ENCODE measurements at places on chromosomes 16 and 17.
A peak's percentile ranks its signal among the peaks of the same experiment; 100 is the strongest.

GRCh38 chr16:55559233-55559632 lies 7.3 kb upstream of the CAPNS2 start:
- no peak for DNase-seq

GRCh38 chr16:88522276-88522949 lies 47.8 kb upstream of the ZC3H18 start:
- DNase-seq, result no peak

GRCh38 chr16:72551649-72552048 lies 379.7 kb upstream of the PMFBP1 start:
- no peak for DNase-seq

DNA sequence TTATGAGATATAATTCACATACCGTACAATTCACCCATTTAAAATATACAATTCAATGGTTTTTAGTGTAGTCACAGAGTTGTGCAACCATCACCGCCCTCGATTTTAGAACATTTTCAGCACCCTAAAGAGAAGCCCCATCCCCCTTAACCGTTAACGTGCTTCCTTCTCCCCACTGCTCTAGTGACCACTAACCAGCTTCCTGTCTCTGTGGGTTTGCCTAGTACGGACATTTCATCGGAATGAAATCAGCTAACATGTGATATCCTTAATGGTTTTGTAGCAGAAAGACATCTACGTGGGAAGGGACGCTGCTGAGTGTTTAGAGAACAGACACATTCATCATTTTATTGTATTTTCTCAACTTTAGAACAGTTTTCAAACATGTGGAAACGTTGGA lies 80.8 kb upstream of the HSBP1 start:
- DNase-seq, result no peak

GRCh38 chr17:81983639-81984373 lies 6.4 kb downstream of the ASPSCR1 start:
- no peak for DNase-seq

GRCh38 chr16:55839115-55839514 lies 6.2 kb upstream of the CES1 start:
- no peak for DNase-seq

DNA sequence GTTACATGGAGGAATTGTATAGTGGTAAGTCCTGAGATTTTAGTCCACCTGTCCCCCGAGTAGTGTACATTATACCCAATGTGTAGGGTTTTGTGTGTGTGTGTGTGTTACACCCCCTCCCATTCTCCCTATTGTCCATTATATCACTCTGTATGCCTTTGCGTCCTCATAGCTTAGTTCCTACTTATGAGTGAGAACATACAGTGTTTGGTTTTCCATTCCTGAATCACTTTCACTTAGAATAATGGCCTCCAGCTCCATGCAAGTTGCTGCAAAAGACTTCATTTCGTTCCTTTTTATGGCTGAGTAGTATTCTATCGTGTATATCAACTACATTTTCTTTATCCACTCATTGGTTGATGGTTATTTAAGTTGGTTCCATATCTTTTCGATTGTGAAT lies 635 bp upstream of the FA2H start:
- DNase-seq, result no peak

GRCh38 chr16:85759136-85759535 lies 8.2 kb upstream of the C16orf74 start:
- DNase-seq, result no peak

DNA sequence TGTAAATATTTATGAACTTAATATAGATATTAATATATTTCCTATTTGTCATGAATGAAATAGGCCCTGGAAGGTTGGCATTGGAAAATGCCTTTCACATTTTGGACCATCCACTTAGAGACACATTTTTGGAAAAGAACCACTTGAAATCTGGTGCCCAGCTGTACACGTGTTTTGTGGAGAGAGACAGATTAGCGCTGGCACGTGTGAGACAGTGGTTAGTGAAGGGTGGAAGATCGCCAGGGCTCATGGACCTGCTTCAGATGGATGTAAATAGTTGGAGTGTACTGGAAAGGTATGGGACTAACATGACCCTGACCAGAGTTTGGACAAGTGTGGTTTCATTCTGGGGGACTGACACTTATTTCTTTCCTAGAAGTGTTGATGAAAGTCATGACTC lies 222.9 kb downstream of the PRKCA start:
- no peak for DNase-seq

DNA sequence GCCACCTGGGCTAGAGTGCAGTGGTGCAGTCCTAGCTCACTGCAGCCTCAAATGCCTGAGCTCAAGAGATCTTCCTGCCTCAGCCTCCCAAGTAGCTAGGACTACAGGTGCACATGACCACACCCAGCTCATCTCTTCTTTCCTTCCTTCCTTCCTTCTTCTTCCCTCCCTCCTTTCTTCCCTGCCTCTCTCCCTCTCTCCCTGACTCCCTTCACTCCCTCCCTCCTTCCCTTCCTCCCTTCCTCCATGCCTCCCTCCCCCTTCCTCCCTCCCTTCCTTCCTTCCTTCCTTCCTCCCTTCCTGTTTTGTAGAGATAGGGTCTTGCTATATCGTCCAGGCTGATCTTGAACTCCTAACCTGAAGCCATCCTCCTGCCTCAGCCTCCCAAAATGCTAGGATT lies 23.5 kb upstream of the USP36 start:
- no peak for DNase-seq

DNA sequence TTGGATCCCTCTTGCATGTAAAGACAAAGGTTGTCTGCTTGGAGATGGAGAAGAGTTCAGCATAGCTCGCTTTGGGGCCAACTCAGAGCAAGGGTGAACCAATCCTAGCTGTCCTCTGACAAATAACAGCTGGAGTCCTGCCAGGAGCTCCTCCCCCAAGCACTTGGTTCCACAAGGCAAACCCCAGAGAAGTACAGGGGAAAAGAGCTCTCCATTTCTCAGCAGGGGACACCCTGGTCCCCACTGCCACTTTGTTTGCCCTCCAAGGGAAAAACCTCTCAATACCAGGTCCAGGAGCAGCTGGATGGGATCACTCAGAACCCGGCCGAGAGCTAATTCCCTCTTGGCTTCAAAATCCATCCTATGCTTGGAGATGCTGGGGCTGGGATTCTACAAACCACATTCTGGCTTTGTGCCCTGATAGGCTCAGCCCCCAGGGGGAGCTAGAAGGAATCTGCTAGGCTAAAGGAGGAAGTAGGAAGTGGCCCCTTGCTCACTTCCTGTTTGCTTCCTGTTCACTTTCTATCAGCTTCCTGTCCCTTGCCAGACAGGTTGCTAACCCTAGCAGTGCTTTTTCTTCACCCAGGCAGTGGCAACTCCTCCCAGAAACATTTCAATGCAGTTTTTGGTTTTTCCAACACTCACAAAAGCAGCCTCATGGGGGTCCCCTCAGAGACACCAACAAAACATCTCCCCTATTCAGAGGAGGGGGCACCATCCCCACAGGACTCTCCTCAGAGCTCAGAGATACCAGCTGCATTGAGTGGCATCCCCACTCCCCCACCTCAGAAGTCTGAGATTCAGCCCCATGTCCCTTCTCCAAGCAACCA lies 30.7 kb downstream of the CDRT4 start:
- DNase-seq, result peak; percentile 70

Measured in putamen (tissue), 1 donor.